ENCODE measurements at places on chromosomes 6 and 20.

DNA sequence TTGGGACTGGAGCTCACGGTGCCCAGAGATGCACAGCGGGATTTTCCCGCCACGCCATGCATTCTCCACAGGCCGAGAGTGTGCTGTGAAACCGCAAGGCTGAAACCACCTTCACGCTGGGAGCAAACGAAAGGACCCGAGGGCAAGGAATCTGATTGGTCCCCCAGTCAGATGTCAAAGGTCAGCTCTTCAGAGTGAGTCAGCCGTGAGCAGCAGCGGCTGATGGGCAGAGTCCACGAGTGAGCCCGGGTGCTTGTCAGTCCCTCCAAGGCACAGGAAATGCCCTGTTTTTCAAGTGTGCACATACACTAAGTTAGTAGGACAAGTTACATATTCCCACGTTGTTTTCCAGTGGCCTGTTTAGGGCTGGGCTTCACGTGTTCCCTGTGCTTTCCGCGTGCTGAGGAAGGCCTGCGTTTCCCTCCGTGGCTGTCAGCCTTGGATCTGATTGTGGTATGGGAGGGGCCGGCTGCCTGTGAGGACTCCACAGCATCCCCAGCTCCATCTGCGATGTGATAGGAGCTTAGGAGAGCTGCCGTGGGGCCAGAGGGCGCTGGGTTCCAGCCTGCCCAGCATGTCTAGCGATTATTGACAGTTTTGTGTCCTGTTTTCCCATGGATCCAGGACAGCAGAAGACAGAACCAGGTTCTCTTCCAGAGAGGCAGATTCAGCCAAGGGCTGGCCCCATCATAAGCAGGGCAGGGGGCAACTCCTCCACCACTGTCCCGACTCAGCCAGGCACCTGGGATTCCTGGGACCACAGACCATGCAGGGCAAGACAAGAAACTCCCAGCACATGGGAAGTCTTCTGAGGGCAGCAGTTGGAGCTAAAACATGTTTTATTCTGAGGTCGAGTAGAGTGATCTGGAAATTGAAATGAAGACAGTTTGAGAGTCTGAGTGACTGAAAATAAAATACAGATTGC, 38.2 kb upstream of the FRMD1 start:
- DNase-seq, result no peak

DNA sequence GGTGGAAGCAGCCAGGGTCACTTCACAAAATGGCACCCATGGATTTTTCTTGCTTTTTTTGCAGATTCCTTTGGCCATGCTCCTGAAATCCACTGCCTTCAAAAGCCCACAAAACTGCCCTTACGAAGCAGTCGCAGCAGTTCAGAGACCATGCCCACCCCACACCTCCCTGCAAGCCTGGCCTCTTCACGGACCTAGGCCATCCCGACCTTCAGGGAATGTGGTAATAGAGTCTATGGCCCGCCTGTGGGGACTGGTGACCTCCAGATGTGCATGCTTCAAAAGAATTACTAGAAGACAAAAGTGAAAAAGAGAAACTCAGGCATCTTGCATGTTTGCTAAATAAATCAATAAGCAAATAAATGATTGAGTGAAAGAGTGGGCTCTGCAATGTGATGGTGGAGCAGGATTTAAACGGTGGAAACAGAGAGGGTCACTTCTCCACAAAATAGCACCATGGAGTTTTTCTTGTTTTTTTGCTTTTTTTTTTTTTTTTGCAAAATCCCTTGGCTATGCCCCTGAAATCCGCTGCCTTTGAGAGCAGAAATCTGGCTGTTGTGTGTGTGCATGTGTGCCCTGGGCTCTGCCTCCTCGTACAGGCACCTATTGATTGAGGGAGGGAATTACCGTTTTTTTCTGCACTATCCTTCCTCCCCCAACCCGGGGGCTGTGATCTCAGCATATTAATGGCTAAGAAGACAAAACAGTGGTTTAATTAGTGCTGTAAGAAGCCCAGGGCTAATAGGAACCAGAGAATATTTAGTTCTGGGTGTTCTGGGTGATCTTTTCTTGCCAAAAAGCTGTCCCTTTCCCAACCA, 107.4 kb downstream of the PXDC1 start:
- DNase-seq, result no peak

GRCh38 chr6:137033828-137034227, 10.9 kb downstream of the IL20RA start:
- DNase-seq, result no peak

- no peak for DNase-seq
Measured at GRCh38 chr6:111683157-111683556, 77.5 kb upstream of the TRAF3IP2 start.

DNA sequence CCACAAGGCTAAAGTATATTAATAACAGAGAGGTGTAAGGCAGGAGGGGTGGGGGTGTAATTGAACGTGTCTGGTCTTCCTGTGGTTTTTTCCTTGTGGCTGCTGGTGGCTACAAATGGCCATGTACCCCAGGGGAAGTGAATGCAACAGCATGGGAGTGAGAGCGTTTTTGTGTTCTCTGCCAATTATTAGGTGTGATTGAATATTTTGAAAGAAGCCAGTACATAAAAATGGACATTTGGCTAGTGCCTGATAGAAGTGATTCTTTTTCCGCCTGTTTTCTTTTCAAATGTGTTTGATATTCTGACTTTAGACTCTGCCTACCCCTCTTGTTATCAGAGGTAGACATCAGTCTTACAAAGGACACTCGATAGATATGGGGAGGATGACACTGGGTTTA, 141.3 kb downstream of the PRL start:
- DNase-seq, result no peak

- no peak for DNase-seq
Measured at GRCh38 chr6:12354499-12354898, 64.3 kb downstream of the EDN1 start.

DNA sequence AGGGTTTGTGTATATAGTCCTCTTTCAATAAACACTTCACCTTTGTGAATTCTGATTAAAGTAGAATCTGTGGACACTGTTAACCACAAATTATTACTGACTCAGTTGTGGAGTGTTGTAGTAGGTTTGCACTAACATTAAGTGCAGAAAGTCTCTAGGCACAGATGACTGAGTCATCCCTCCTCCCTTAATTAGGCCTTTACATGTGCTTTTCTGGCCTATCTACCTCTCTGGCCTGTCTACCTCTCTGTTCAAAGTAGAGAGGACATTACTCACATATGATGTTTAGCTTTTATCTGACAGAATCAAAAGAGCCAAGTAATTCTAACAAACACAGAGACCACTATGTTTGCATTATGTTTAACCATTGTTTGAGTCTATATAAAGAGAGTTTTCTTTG, 783.0 kb downstream of the TENT5A start:
- DNase-seq, result no peak

GRCh38 chr20:47726632-47727031, 58.6 kb downstream of the SULF2 start:
- no peak for DNase-seq

DNA sequence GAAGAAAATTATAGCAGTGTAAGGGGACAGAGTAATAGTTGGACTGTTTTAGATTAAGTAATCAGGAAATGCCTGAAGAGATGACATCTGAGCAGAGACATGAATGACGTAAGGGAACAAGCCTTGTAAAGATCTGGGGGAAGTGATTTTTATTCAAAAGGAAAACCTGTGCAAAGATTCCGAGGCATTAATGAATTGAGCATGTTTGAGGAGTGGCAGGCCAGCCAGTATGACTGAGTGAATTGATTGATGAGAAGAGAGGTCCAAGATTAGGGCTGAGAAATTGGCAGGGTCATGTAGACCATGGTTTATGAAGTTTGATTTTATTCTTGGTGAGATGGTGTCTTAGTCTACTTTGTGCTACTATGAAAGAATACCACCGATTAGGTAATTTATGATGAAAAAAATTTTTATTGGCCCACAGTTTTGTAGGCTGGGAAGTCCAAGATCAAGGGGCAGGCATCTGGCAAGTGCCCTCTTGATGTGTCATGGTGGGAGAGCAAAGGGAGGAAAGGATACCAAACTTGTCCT, 95.1 kb downstream of the LIN28B start:
- no peak for DNase-seq

- DNase-seq, result no peak
Measured at GRCh38 chr20:45935416-45936046, 1.0 kb downstream of the PCIF1 start.

- no peak for DNase-seq
Measured at GRCh38 chr6:130520221-130520620, 154.4 kb downstream of the TMEM200A start.

- no peak for DNase-seq
Measured at GRCh38 chr6:108114841-108115597, 40.5 kb upstream of the OSTM1 start.

- no peak for DNase-seq
Measured at GRCh38 chr20:33474963-33475362, 14.9 kb upstream of the CBFA2T2 start.

GRCh38 chr6:164578616-164579015, 730.8 kb downstream of the C6orf118 start:
- DNase-seq, result no peak

GRCh38 chr6:165519316-165519715, 143.7 kb downstream of the PDE10A start:
- DNase-seq, result no peak

GRCh38 chr20:49668181-49668877, 45.3 kb downstream of the B4GALT5 start:
- peak; percentile 54 for DNase-seq

GRCh38 chr6:116136933-116137340, 11.0 kb upstream of the COL10A1 start:
- no peak for DNase-seq

DNA sequence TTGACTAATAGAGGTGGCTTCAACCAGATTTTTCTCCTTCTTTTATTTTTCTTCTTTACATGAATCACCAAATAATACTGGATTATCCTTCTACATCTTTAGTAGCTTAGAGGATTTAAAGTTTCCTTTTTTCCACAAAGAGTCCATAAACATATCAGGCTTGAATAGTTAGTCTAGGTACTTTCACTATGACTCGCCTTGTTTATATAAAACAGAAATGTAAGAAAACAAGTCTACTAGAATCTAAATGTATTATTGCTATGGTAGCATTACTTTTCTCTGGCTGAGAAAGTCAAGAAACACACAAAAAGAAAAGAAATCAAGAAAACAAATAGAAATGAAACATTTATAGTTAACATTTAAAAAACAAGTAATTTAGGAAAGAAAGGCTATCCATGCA, 215.2 kb downstream of the PTPRK start:
- DNase-seq, result no peak

- DNase-seq, result no peak
Measured at GRCh38 chr20:35257175-35257909, 20.6 kb downstream of the MMP24OS start.

- DNase-seq, result no peak
Measured at GRCh38 chr6:112337209-112337638, 9.9 kb upstream of the RFPL4B start.

- no peak for DNase-seq
Measured at GRCh38 chr20:37649676-37650370, 44.0 kb upstream of the CTNNBL1 start.

GRCh38 chr6:100593522-100593921, 128.8 kb upstream of the SIM1 start:
- no peak for DNase-seq

DNA sequence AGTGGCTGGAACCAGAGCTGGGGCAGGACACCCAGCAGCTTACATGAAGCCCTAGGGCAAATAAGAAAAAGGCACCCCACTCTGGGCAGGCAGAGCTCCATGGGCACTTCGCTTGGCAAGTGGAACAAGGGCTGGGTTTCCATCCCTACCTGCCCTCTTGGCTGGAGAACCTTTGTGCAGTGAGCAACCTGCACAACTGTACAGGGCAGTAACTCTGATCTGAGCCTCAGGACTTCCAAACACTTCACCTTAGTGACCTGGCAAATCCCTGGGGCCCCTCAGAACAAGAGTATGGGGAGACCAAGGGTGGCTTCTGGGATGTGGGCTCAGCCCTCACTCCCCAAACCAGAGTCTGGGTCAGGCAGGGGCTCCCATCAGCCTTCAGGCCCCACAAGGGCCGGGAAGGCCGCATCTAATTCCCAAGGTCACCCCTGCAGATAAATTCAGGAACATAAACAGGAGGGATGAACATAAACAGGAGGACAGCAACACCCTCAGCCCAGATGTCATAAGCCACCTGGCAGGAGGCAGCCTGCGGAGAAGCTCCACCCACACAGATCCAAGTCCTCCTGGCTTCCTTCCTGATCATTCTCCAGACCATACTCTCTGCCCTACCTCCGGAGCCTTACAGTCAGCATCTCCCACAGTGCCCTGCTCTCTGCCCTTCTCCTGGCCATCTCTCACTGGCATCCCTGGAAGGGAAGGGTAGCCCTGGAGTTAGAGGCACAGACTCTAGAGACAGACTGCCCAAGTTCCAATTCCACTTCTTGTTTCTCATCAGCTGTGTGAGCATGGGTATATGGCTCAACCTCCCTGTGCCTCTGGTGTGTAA, 37.5 kb downstream of the HNF4A start:
- peak; percentile 34 for DNase-seq
